ENCODE measurements at places on chromosomes 1 and 21.

- DNase-seq = no peak
These were observed 771 bp downstream of the ABCD3 start for GRCh38 chr1:94418664-94419655.

- no peak for DNase-seq
These were observed 21.6 kb upstream of the C1orf159 start for GRCh38 chr1:1137256-1138045.

DNA sequence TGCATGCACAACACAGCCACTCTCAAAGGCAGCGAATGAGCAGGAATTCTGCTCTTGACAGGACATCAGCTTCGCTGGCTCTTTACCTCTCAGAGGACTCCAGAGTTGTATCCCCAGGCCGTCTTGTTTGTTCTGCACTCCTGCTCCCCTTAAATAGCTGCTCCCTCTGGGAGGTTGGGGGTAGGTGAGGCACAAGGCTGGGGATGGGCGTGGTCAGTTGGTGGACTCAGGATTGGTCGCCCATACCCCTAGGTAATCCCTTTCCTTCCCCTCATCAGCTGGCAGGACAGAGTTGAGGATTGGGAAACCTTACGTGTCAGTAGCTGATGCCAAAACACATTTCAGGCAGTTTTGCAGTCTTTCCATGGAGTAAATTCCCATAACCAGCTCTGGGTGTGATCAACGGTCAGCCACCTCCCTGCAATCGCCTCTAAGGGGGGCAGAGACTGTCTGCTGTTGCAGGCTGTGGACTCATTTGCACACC lies at the start of gene PLA2G2A:
TSS of gene PLA2G2A (minus strand) at position 125 of the 484 bp plus-strand sequence. CDS start 845 bp downstream, outside the sequence.
- DNase-seq = no peak

- no peak for DNase-seq
These were observed 18.8 kb downstream of the CCSAP start for GRCh38 chr1:229323885-229324553.

DNA sequence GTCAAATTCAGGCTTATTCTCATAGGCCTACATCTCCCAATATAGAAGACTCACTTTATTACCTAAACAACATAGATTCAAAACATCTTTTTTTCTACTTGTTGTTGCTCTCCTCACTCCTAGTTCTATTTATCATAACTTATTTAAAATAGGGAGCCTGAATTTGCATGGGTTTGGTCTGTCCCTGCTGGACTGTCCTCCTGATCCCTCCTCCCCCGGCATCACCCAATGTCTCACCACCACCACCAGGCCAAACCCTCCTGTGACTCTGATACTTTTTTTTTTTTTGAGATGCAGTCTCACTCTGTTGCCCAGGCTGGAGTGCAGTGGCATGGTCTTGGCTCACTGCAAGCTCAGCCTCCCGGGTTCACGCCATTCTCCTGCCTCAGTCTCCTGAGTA lies 31.8 kb upstream of the MYBPHL start:
- no peak for DNase-seq

- DNase-seq = no peak
These were observed 72.3 kb downstream of the EVA1C start for GRCh38 chr21:32484706-32485380.

DNA sequence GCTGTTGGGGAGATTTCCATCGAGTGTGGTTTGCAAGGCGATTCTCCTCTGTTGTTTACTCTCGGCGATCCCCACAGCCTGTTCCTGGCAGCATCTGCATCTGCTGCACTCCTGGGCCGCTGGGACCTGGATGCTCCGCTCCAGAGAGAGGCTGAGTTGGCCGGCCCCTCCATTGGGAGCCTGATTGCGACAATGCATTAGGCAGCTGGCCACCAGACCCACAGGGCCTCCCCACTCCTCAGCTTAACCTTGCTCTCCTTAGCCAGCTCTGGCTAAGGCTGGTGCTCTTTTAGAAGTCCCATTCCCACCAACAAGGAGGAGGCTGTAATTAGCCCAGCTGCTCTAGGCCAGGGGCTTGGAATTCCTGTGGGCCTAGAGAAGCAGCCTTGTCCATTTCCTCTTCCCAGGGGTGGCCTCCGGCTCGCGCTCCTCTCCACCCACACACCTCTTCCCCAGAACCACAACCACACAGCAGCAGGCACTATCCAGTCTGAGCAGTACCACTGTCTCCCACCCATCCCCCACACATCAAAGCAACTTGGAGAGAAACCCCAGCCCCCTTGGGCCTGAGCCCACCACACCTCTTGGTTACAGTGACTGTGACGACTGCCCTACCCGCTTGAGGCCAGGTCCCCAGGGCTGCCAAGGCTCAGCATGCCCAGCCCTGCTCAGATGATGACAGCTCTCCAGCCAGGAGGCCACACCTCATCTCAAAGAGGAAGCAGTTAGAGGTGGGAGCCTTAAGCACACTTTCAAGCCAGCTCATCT lies 193.8 kb upstream of the EDN2 start:
- DNase-seq = peak; percentile 92

- no peak for DNase-seq
These were observed 3.4 kb downstream of the TRIM11 start for GRCh38 chr1:228403231-228403631.

DNA sequence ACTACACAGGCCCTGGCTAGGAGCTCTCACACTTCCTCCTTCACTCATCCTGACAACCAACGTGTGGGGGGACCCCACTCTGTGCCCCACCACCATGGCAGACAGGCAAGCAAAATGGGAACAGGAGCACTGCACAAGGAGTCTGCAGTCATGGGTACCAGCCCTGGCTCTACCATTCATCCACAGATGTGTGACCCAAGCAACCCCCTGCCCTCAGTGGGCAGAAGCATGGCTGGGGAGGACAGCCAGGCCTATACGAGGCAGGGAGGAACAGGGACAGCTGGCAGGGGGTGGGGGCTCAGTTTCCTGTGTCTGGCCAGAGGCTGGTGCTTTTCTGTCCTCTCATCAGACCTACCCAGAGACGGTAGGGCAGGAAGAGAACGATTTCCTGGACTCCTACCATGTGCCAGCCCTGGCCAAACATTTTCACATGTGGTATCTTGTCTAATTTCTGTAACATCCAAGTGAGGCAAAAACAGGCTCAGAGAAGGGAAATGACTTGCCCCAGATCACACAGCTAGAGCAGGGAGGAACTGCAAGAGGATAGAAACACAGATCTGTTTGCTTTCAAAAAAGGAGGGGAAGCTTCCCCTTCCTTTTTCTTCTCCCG lies 178.0 kb downstream of the HIVEP3 start:
- no peak for DNase-seq

DNA sequence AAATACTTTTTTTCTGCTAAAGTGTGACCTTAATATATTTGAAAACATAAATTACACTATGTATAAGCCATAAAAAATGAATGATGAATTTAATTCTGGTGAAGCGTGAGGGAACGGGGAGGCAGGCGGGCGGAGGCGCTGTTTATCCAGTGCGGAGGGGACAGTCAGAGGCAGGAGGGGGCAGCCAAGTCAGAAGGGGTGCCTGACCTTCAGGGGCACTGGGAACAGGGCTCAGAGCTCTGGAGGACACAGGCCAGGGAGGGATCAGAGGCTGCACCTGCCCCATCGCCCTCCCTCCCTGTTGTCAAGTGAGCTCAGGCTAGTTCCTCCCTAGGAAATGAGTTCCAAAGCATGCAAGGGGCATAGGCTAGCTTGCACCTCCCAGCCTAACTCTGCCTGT lies 82.0 kb upstream of the CASZ1 start:
- no peak for DNase-seq

- DNase-seq = peak; percentile 94
These were observed 182.7 kb upstream of the PTBP2 start for GRCh38 chr1:96538883-96539282.

DNA sequence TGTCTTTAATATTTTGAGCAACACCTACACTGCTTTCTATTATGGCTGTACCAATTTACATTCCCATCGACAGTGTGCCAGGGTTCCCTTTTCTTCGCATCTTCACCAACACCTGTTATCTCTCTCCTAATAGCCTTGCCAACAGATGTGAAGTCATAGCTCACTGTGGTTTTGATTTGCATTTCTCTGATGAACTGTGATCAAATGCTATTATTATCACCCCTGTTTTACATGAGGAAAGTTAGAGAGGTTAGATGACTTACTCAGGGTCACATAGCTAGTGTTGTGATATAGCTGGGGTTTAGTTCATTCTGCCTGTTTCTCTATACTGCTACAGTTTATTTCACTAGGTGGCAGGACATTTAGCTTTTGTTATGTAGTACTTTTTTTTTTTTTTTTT lies 204.1 kb downstream of the FMN2 start:
- DNase-seq = no peak

DNA sequence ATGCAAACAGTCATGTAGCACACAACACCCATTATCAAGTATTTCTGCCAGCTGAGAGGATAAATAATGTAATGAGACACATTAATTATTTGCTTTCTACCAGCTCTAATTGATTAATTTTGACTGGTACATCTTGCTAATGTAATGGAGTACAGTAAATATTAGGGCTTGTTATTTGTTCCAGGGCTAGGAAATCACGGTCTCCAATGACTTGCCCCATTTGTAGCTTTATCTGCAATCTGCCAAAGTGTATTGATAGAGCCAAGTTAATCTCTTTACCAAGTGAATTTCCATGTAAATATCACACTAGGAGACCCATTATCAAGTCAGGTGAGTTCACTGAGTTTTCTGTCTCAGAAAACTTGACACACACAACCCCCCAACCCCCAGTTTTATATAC lies 55.1 kb downstream of the RGS13 start:
- no peak for DNase-seq

DNA sequence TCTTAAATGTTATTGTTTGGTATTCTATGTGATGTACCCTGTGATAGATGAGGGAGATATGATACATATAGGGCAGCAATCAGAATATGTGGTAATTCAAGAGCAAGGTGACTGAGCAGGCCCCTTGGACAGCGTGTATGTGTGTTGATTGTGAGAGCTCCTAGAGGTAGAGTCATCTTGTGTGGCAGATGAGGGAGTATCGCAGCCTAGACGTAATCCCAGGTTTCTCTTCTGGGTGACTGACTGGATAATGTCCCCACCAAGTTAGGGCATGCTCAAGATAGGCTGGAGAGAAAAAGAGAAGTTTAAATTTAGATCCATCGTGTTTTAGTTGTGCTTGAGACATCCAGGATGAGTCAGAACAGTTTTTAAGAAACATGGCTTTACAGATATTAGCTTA lies 185.3 kb downstream of the ZP4 start:
- DNase-seq = no peak

GRCh38 chr1:54011316-54012007 lies 6.5 kb downstream of the LDLRAD1 start:
- DNase-seq = no peak

DNA sequence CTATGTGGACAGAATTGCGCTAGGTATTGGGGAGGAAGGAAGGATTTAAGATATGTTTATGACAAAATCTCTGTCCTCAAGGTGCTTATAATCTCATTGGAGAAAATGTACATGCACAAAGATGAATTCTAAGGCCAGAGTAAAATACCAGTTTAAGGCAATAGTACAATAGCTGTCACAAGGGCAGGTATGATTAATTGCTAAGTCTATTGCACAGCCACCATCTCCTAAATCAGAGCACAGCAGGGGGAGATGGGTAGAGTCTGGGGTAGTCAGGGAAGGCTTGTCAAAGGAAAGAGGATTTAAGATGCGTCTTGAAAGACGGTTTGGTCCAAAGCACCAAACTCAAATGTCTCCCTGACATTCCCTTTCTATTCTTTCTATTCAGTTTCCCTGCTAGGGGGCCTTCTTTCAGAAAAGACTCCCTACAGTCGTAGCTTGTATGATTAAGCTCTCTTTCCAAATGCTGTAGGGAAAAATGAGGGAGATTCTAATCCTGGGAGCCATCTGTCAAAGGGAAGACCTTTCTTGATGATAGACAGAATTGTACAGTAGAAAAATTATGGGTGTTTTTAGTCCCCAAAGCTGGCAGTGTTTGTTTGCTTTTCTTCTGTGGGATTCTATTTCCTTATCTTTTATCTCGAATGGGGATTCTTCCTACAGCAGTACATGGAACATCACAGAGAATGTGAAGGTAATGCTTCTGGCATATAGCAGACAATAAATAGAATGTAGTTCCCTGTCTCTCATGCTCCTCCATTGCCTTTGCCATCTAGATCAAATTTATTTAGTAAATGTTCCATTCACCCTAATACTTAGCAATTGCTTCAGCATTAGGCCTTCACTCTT lies 107.6 kb upstream of the NFIA start:
- DNase-seq = no peak

DNA sequence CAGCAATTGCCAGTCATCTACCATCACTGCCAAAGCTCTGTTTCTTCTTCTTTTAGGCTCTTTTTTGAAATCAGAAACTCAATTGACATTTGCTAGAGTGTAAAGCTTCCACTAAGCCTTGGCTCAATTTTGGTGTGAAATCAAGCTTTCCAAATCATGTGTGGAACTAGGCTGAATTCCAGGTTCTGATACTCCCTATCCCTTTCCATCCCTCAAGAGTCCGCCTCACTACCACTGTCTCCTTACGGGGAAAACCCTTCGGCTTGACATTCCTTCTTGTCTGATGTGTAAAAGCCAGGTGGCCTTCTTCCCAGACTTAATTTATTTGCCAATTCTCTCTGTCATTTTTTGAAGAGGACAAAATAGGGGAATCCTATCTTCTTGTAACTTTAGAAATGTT lies 47.2 kb upstream of the PRMT6 start:
- DNase-seq = no peak

GRCh38 chr1:23879809-23880208 lies 11.7 kb upstream of the FUCA1 start:
- DNase-seq = no peak

- no peak for DNase-seq
These were observed 34.2 kb downstream of the TNFRSF8 start for GRCh38 chr1:12097321-12097720.

- no peak for DNase-seq
These were observed 965.7 kb downstream of the NCAM2 start for GRCh38 chr21:21963911-21964310.

- DNase-seq = no peak
These were observed 3.2 kb upstream of the TRAF5 start for GRCh38 chr1:211323156-211324063.

DNA sequence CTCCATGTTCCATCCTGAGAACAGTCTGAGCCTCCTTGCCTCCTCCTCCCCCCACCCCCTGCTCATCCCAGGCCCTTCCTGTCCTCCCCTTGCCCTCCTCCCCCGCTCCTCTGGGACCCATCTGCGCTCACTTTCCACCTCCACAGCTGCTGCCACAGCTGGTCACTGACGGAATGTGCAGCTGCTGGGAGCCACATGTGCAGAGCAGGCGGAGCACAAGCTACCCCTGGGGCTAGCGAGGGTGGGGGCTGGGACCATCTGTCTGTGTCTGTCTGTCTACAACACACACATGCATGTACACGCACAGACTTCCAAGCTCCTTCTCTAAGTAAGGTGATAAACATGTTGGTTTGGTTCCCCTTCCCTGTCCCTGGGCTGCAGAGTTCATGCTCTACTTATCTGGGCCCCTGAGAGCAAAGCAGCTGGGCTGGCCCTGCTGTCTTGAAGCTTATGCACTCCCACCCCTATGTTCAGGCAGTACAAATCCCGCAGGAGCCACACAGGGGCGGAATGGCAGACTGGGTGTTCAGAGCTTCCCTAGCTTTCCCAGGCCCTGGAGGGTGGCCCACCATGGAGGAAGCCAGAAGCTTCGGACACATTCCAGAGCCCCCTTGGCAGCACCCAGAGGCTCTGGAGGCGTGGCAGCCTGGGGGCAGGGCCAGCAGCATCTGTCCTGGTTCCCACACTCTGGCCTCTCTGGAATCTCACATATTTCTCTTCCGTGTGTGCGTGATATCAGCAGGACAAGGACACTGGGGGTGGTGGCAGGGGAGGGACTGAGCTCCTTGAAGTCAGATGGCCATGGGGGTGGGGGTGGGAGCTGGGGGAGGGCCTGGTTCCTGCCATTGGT lies 7.0 kb upstream of the HEYL start:
- peak; percentile 93 for DNase-seq
